Naive thymus-derived CD8-positive, alpha-beta T cell (primary cell): ENCODE measurements at places on chromosomes 13 and 19. TPM values are rescaled to one million over a fixed set of nuclear protein-coding genes. Genes with fewer than 3 reads are reported as not detected.
A peak's percentile ranks its signal among the peaks of the same experiment; 100 is the strongest.

Gene IRF3
- 279 TPM for total RNA-seq

Gene EXOC3L2
- total RNA-seq = not detected

Gene GJB2
- not detected for total RNA-seq

Gene FAM83E
- total RNA-seq = 8.0 TPM

Gene CBY2
- not detected for total RNA-seq

Gene ZNF793
- total RNA-seq = 17.1 TPM

DNA sequence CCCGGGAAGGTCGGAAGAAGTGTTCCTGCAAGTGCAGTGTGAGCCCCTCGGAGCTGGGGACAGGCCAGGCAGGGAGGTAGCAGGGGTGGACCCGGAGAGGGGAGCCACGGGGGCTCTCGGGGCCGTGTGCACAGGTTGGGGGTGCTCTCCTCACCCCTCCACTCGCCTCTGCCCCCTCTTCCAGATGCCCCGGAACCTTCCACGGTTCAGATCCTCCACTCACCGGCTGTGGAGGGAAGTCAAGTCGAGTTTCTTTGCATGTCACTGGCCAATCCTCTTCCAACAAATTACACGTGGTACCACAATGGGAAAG lies 9.0 kb downstream of the CD22 start:
- DNase-seq = no peak

- DNase-seq = no peak
Measured at GRCh38 chr13:51343475-51343874, 4.0 kb downstream of the SERPINE3 start.

DNA sequence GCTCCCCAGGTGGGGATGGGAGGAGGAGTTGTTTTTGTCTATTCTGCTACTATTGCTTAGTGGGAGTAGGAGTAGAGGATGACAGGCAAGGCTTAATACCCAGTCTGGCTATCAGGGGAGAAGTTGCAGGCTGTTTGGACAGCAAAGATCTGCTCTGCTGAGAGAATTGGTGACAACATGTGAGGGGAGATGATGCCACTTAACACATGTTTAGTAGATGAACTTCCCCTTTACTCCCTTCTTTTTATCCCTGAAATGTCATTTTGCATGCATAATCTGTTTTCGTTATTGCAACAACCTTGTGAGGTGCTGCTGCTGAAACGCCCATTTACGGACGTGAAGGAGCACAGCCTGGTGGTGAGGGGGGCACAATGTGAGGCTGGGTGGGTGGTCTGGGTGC lies 3.0 kb upstream of the CYP4F12 start:
- DNase-seq = no peak

- no peak for DNase-seq
Measured at GRCh38 chr13:113941571-113942191, 32.2 kb downstream of the C13orf46 start.

GRCh38 chr19:3576696-3577443 lies 4.1 kb downstream of the HMG20B start:
- DNase-seq = no peak

DNA sequence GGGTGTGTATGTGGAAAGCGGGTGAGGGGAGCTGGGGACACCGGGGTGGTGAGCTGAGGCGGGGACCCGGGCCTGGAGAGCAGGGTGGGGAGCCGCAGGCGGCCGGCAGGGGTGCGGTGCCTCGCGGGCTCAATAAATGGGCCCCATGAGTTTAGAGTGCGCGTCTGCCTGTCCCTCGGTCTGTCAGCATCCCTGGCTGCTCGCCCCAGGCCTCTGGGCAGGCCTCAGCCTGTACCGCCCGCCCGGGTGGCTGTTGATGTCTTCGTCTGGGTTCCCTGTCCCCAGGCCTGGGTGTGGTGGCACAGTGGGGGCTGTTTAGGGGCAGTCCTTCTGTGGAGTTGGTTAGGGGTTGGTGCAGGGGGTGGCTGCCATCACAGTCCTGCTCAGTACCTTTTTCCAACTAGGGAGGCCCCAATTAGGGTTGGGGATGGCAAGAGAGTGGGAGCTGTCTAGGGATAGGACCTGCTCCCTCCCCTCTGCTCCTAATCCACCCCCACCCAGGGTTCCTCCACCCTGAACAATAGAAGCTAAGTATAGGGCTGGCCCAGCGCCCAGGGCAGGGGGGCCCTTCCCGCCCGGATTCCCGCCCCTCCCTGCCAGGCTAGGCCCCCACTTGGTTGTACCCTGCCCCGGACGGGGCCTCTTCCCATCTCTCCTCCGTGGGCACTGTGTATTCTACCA lies 12.2 kb downstream of the CIC start:
- DNase-seq = no peak

- no peak for DNase-seq
Measured at GRCh38 chr19:56912401-56913112, 72.0 kb upstream of the PEG3 start.

GRCh38 chr19:2325281-2326046 lies 2.9 kb downstream of the LSM7 start:
- DNase-seq = no peak

DNA sequence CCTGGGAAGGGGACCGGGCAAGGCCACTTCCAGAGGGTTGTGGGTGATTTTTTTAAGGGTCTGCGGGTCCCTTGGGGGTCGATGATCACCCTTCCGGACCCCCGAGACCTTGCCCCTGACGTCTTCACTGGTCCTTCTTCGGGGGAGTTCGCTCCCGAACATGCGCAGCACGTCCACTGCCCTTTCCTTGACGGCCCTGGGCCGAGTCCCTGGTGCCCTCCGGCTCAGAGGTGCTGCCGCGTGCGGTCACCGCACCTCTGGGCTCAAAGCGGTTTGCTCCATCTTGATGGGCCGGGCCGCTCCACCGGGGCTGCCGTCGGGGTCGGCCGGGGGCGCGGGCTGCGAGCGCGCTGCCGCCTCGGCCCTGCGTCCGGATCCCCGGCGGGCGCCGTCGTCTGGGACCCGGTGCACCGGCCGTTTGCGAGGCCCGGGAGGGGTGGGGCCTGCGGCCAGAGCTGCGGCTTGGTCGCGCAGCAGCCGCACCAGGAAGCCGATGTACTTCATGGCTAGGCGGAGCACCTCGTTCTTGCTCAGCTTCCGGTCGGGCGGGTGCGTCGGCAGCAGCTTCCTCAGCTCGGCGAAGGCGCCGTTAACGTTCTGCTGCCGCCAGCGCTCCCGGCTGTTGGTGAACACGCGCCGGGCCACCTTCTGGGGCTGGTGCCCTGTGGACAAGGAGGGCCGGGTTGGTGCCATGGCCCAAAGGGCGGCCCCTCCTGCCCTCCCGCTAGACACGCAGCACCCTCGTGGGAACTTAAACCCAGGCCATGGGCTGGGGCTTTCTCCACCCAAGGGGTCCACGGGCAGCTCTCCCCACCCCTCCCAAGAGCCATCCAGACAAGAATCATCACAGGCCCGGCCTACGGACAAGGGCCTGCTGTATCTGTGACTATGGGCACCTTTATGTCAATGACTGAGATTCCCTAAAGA lies 3.3 kb downstream of the LYL1 start:
- DNase-seq = peak; percentile 82

DNA sequence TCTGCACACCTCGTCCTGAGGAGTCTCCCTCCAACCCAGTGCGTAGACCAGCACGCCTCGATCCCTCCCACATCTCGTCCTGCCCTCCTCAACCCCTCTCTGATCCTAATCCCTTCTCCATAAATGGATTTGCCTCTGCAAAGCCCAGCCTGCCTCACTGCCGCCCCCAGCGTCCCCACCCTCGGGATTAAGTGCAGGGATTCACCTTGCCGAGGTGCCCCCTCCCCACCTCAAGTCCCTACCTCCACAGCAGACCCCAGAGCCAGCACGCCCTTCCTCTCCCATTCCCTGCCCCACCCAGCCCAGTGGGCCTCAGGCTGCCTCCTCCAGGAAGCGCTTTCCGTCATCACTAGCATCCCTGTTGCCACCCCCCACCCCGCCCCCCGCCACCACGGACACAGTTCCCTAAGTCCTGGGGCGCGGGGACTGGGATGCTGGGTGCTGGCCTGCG lies 4.0 kb downstream of the KLF16 start:
- no peak for DNase-seq

DNA sequence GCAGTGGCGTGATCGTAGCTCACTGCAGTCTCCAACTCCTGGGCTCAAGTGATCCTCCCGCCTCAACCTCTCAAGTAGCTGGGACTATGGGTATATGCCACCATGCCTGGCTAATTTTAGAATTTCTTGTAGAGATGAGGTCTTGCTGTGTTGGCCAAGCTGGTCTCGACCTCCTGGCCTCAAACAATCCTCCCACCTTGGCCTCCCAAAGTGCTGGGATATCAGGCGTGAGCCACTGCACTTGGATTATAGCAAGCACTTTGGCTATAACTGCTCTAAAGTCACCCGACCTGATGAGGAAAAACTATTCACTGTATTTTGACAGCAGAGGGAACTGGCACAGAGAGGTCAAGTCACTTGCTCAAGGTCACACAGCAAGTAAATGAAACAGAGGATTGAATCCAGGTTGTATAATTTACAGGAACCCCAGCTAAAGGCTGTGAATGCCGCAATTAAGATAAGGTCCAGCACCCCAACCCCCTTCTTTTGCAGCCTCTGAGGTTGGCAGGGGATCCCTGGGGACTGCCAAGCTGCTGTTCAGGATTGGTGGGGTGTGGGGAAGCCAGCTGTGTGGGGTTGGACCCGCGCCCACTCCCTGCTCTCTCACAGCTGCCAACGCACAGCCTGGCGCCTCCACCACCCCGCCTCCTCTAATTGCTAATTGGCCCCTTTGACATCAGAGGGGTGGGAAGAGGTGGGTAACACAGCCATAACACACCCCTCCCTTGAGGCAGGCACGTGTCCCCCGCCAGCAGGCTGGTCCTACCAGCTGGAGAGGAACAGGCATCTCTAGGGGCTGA lies 6.0 kb downstream of the TMIGD2 start:
- DNase-seq = no peak

- no peak for DNase-seq
Measured at GRCh38 chr13:24493356-24493755, 19.2 kb downstream of the PARP4 start.

- no peak for DNase-seq
Measured at GRCh38 chr13:106573284-106573846, 5.4 kb upstream of the ARGLU1 start.

DNA sequence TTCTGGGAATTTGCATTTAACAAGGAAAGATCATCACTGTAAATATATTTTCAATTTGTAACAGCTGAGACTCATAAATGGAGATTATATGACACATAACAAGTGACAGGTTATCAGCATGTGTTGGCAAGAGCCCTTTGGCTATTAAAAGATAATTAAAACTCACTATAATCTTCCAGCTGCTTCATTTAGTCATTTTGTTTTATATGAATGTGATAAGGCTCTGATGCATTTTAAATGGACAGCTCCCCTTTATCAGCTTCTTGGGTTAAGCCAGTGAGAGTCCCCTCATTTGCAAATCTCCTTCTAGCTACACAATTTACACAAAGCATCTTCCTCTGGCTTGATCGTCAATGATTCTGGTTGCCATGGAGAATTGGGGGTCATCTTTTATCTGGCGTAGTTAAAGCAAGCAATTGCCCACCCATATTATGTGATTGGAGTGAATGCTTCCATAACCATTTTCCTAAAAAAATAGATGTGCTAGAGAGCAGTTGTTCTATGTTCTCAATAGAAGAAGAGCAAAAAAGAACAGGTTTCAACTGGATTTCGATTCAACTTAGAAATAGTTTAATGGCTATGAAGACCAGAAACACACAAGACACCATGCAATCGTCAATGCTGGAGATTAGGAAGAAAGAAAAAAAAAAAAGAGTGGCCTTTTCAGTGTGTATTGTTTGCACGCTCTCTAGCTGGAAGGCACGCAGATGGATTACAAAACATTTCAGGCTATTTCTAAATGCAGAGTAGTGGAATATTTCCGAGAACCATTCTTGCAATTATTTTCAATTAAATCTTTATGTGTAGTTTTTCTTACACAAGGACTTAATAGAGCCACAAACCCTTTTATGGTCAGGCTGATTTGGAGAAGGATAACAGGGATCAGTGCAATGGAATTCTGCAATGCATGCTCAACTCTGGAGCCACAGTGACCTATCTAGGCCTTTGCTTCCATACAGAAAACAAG lies 27.4 kb downstream of the STARD13 start:
- DNase-seq = no peak

DNA sequence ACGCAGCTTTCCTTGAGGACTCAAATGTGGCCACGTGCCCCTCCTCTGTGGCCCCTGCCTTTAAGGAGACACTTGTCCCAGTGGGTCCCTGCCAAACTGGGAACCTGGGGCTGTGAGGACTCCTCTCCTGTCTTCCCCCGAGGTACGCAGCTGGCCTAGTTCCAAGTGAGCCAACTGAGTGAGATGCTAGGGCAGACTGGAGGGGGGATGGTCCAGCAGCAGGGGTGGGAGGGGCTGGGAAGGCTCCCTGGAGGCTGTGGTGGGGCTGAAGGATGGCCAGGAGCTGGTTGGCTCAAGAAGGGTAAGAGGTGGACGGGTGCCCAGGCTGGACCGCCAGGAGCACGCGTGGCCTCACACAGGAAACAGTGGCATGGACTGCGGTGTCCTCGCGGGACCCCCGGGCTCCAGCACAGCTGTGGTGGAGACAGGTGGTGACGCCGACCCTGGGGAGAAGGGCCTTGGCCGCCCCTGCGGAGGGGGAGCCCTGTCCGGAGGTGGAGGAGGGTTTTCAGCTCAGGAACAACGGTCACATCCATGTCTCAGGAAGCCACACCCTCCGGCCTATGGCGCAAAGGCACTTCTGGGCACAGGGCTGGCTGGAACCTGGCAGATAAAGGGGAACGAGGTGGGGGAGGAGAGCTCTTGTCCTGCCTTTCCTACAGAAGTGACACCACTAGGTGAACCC lies 45.8 kb downstream of the MLLT1 start:
- DNase-seq = no peak

GRCh38 chr13:71759651-71760511 lies 107.1 kb downstream of the DACH1 start:
- no peak for DNase-seq

DNA sequence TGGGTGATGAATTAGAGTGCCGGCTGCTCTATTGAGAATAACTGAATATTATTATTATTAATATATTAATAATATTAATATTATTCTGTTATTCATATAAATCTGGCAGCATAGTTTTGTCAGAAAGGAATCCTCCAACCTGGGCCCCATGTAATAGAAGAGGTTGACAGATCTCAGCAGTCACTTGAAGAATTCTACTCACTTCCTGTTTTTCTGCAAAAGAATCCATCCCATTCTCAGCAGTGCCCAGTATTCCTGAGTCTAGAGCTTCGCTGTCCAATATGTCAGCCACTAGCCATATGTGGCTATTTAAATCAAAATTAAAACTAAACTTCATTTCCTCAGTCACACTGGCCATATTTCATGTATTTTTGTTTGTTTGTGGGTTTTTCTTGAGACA lies 72.4 kb upstream of the USPL1 start:
- DNase-seq = no peak

DNA sequence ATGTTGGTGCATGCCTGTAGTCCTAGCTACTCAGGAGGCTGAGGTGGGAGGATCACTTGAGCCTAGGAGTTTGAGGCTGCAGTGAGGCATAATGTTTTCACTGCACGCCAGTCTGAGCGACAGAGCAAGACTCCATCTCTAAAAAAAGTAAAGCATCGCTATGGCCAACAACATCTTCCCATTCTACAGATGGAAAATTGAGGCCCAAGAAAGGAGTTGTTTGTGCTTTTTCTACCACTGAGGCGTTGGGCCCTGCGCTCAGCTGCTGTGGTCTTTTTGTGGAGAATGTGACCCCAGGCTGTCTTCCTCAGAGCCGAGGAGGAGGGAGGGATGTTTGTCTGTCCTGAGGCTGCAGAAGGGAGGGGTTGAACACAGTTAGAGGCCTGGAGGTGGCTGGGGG lies 485 bp upstream of the C5AR2 start:
- DNase-seq = no peak

GRCh38 chr19:47032171-47032811 lies 12.7 kb downstream of the NPAS1 start:
- peak; percentile 60 for DNase-seq
